PC-3 (cell line): ENCODE measurements at places on chromosomes 7 and 10.
A peak's percentile ranks its signal among the peaks of the same experiment; 100 is the strongest.

- H3K27ac ChIP-seq = no peak overlapping the region
- peaks cover 28% of the 10 kb centered on the region for H3K27me3 ChIP-seq
- DNase-seq = no peak
- H3K4me1 ChIP-seq = no peaks in the 10 kb centered on the region
- no peak overlapping the region for H3K4me3 ChIP-seq
- no peaks in the 10 kb centered on the region for H3K36me3 ChIP-seq
Measured at GRCh38 chr10:47230482-47230881, 69.5 kb upstream of the GDF10 start.

GRCh38 chr10:43873717-43874116, 225.0 kb upstream of the ZNF32 start:
- H3K27ac ChIP-seq = no peak overlapping the region
- peaks cover 6% of the 10 kb centered on the region for H3K4me1 ChIP-seq
- H3K27me3 ChIP-seq = peaks cover 10% of the 10 kb centered on the region; the same call in 1 of the 2 replicates
- no peak for DNase-seq

- H3K4me1 ChIP-seq = no peaks in the 10 kb centered on the region
- DNase-seq = no peak
- H3K36me3 ChIP-seq = no peaks in the 10 kb centered on the region
- H3K27me3 ChIP-seq = peaks cover 10% of the 10 kb centered on the region
- peak overlapping the region; percentile 32 for H3K27ac ChIP-seq
Measured at GRCh38 chr10:7409732-7410168, 1.1 kb downstream of the SFMBT2 start.

- no peak overlapping the region for H3K4me3 ChIP-seq
- peaks cover 22% of the 10 kb centered on the region for H3K4me1 ChIP-seq
- no peaks in the 10 kb centered on the region for H3K36me3 ChIP-seq
- no peak overlapping the region for H3K27ac ChIP-seq
- H3K27me3 ChIP-seq = no peaks in the 10 kb centered on the region
Measured at GRCh38 chr10:46541735-46542566, 14.5 kb downstream of the GPRIN2 start.

GRCh38 chr10:119379466-119380071, 162.9 kb downstream of the RGS10 start:
- no peaks in the 10 kb centered on the region for H3K36me3 ChIP-seq
- DNase-seq = no peak
- H3K27me3 ChIP-seq = no peaks in the 10 kb centered on the region
- H3K27ac ChIP-seq = no peak overlapping the region
- H3K4me1 ChIP-seq = no peaks in the 10 kb centered on the region
- no peak overlapping the region for H3K4me3 ChIP-seq

DNA sequence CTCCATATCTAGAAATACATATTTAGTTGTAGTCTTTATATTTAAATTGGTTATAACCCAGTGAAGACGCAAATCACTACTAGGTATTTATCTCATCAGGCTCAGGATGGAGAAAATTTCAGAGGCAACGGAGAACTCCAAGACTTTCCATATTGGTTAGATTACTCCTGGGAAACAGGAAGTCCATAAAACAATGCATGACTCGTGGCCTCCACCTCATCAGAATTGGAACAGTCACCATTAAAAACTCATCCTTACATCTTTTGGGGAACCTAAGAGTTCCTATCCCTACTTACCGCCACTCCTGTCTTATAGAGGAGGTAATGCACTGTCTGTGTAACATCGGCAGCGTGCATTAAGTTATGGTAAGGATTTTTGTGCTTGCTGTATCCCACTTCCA, 177.6 kb downstream of the PPP1R17 start:
- H3K27me3 ChIP-seq = no peaks in the 10 kb centered on the region
- no peaks in the 10 kb centered on the region for H3K36me3 ChIP-seq
- peaks cover 10% of the 10 kb centered on the region; the same call in 1 of the 2 replicates for H3K4me1 ChIP-seq
- H3K27ac ChIP-seq = no peak overlapping the region
- peak; percentile 2 for DNase-seq

- H3K4me3 ChIP-seq = no peak overlapping the region
- no peak for DNase-seq
Measured at GRCh38 chr10:115125505-115125904, 32.3 kb downstream of the ATRNL1 start.
